ENCODE measurements at places on chromosomes 5 and 9.

GRCh38 chr9:130441031-130441430, 3.7 kb upstream of the ASS1 start:
- no peak for DNase-seq

DNA sequence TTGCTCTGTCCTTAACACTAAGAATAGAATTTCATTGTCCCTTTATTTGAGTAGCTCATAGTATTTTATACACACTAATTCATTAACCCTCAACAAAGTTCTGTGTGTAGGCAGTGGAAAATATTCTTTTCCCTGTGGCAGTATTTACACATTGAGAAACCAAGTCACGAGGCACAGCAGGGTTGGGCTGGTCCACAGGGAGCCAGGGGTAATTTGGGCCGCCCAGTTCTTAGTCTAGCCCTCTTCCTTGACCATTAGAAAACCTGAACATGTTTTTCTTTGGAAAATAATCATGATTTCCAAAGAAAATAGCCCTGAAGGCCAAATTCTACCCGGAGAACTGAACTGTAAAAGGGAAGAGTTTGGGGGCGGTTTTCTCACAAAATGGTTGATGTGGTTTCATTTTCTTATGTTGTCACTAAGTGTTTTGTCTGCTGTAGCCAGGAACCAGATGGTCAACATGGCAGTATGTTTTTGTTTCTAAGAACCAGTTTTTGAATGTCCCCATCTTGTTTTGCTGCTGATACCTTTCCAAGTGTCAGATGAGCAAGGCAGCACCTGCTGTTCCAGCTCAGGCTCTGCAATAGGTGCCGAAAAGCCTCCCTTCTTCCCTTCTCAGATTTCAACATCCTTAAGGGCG, 29.6 kb downstream of the ARHGEF28 start:
- DNase-seq, result no peak

DNA sequence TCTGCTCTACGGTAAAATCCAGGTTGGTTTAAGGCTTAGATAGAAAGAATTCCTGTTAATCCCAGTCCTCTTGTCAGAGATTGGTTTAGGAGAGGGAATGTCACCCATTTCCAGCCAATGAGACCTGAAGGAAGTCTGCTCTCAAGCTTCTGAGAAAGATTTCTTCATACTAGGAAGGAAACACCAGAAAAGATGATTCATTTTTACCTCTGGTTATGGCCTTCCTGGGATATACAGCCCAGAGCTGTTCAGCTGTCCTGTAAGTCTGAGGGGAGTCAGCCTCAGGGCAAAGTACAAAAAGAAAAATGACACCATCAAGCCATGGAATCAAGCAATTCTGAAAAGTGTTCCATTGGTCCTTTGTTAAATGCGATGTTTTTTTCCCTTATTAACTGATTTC, 18.6 kb upstream of the CFAP95 start:
- DNase-seq, result no peak

GRCh38 chr9:104073770-104074133, 20.4 kb upstream of the SMC2 start:
- DNase-seq, result no peak

- DNase-seq, result no peak
These were observed 8.2 kb downstream of the IPPK start for GRCh38 chr9:92661743-92662142.

Data from right cardiac atrium (tissue), 5 donors.